ENCODE measurements at places on chromosomes 3 and 15. TPM values are rescaled to one million over a fixed set of nuclear protein-coding genes. Genes with fewer than 3 reads are reported as not detected.
A peak's percentile ranks its signal among the peaks of the same experiment; 100 is the strongest.

- DNase-seq, result no peak
Measured at GRCh38 chr15:49412797-49413196, 10.2 kb upstream of the FGF7 start.

DNA sequence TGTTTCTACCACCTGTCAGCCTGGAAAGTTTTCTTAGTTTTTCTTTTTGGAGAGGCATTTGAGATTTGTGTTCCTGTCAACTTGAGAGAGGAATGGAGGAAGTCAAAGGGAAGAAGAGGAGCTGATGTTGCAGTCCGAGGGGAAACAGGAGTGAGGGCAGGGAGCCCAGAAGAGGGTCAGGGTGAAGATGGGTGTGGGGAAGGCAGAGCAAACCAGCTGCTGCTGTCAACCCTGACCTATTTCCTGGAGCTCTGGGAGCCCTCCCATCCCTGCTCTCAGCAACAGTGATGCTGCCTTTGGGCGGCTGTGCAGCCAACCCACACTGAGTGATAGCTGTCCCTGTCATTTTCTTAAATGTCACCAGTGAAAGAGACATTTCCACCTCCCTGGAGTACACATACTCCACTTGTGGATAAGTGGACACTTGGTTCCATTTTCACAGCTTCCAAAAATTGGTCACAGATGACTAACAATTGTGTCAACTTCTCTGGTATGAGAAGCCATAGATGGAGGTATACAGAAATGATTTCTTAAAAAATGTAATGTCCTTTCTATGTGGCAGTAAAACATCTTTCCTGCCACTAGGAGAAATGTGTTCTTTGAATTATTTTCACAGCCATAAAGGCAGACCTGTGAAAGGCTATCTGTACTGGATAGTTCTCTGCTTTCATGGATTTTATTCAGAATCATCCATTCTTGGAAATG lies 556.3 kb upstream of the TBL1XR1 start:
- peak; percentile 30 for DNase-seq

DNA sequence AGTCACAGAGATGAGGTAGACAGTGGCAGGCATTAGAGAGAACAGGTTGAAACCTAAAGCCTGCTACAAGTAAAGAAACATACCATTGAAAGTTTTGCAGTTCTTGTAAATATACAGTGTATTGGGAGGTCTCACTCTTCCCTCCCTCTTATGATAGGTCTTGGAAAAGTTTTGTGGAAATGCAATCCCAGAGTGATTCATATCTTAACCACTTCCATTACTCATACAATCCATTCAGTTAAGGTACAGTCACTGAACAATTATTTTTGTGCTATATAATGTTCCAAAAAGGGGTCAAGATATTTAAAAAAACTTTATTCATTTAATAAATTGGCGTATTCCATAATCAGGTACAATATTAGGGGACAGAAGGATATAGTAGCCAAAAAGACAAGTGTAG lies 737.7 kb upstream of the ALCAM start:
- DNase-seq, result peak; percentile 16

GRCh38 chr3:125078951-125079674 lies 23.3 kb upstream of the HEG1 start:
- DNase-seq, result no peak

DNA sequence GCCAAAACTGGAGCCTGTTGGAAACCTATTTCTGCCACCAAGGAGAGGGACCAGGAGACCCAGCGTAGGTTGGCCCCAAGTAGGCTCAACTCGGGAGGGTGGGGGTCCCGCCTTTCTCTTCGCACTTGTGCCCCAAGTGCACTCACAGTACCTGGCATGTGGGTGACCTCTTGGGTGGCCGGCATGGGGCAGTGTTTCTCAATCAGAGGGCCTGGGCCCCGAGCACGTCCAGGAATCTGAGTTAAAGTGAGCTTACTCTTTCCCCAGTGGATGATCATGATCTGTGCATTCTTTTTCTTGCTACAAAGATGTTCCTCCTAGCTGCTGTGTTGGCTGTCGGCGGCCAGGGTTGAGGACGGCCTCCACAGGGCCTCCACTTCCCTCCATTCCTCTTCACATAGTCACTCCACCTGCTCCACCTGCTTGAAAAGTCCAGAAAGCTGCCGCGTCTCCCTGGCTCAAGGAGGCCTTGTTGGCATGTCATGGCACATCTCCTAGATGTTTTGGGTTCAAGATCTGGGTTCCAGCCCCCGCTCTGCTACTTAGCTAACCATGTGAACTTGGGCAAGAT lies 66.5 kb upstream of the SEC61A1 start:
- DNase-seq, result no peak

DNA sequence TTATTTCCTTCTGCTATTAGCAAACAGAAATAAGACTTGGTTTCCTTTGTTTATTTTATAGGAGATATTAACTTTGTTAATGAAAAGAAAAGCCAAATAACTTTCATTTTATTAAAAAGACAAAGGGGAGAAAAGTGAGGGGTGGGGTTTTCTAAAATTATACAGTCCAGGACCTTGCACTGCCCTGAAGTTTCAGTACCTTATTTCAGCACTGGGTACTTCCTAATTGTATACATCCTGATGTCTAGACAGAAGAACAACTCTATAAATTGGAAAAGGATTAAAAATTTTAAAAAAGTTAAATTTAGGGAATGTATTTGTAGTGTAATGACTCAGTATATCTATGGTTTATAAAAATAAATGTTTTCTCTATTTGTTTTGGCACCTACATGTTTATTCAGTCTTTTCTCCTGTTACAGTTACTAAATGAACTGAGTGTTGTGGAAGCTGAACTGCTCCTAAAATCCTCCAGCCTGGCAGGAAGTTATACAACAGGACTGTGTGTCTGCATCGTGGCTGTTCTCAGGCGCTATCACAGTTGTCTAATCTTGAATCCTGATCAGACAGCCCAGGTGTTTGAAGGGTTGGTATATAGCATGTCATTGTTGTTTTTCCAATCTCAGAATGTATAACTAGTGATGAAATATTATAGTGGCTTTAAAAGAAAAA lies 27.6 kb upstream of the P2RY13 start:
- no peak for DNase-seq

- peak; percentile 48 for DNase-seq
Measured at GRCh38 chr3:192848371-192849233, 69.1 kb downstream of the MB21D2 start.

DNA sequence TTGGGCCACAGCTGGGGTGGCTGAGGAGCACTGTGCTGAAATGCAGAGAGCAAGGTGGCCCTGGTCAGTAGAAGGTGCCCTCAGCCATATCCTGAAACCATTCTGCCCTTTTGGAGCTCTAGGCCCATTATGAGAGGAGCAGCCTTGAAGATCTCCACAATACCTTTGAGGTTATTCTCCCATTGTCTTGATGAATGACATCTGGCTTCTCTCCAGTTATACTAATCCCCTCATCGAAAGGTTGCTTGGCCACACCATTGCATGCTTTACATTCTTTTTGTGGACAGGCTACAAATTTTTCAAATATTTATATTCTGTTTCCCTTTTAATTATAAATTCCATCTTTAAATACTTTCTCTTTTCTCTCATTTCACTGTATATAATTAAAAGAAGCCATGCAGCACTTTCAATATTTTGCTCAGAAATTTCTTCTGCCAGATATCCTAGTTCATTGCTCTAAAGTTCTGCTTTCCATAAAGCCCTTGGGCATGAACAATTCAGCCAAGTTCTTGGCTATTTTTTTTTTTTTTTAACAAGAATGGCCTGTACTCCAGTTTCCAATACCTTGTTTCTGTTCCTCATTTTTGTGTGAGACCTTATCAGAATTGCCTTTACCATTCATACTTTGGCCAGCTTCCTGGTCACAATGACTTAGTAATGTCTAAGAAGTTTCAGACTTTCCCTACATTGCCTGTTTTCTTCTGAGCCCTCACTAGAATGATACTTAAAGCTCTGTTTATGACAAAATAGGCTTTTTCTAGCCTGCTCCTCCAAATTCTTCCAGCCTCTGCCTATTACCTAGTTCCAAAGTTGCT lies 138.9 kb upstream of the SGO1 start:
- no peak for DNase-seq

DNA sequence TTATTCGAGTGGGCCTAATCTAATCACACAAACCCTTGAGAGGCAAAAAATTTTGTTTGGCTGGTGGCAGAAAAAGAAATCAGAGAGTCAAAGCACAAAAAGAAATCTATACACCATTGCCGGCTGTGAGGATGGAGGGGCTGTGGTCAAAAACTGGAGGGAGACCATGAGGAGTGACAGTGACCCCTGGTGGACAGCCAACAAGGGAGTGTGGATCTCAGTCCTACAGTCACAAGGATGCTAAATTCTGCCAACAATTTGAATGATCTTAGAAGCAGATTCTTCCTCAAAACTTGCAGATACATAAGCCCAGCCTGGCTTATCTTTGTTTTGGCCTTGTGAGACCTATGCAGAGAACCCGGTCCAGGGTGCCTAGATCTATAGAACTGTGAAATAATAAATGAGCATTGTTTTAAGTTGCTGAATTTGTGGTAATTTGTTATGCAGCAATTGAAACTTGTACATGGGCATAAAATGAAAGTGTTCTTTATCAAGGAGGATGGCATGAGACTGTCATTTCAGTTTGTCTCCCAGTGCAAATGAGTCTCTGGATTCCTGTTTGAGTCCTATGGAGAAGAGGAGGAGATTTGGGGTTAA lies 103.0 kb upstream of the ARHGEF26 start:
- DNase-seq, result peak; percentile 8

- DNase-seq, result no peak
Measured at GRCh38 chr3:77421916-77422315, 382.0 kb downstream of the ROBO2 start.

DNA sequence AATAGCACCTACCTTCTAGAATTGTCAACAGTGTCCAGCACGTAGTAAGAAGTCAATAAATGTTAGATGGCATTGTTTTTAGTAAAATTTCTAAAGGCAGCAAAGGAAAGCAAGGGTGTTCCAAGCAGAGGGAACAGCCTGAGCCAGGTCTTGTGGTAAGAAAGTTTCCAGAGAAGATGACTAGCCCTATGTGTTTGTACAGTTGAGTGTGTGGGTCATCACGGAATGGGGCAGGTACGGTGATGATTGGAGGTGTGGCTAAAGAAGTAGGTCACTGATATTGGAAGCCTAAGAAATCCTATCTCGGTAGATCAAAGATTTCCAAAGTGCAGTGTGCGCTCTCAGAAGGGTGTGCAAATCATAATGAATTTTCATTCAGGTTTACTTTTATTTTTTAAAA lies 94.2 kb upstream of the BCL6 start:
- no peak for DNase-seq

DNA sequence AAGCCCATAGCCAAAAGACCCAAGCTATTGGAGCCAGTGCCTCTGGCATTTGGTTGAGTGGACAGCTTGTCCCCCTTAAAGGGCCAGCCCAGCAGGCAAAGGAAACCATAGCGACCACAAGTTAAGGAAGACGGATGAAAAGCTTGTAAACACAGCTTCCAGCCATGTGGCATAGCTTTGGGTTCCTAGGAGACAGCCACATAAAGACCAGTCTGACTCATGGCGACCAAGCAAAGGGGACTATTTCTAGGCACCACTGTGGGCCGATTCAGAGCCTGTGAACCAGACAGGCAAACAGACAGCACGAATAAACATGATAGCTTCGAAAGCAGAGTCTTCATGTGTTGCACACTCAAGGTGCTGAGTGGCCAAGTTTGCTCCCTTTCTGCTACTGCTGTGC lies 30.5 kb upstream of the SRGAP3 start:
- peak; percentile 70 for DNase-seq

GRCh38 chr3:107382631-107383030 lies 5.4 kb downstream of the CCDC54 start:
- DNase-seq, result no peak

DNA sequence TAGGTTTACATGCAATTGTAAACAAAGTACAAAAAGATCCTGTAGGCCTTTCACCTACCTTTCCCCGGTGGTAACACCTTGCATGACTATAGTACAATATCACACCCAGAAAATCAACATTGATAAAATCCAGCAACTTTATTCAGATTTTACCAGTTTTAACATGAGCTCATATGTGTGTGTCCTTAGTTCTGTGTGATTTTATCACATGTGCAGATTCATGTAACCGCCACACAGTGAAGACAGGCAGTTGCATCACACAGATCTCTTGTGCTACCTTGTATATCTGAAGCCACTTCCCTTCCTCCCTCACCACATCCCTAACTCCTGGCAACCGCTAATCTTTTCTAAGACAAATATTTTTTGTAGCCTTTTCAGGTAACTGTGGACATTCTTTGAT lies 183.5 kb upstream of the C2CD4B start:
- DNase-seq, result no peak

DNA sequence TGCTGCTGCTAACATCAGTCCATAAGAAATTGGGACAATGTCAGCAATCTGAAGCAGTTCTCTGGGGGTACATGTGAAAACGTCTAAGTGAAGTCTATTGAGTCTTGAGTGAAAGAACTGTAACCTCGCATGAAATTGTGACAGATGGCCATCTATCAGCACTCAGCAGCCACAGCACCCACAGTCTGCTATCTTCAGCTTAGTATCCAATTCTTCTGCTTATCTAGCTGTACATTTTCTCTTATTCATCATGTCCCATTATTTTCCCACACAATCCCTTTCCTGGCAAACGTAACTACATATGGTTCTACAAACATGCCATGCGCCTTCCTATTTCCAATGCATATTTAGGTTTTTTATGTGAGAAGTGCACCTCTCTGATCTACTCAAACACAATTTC lies 629.7 kb downstream of the NTRK3 start:
- no peak for DNase-seq

DNA sequence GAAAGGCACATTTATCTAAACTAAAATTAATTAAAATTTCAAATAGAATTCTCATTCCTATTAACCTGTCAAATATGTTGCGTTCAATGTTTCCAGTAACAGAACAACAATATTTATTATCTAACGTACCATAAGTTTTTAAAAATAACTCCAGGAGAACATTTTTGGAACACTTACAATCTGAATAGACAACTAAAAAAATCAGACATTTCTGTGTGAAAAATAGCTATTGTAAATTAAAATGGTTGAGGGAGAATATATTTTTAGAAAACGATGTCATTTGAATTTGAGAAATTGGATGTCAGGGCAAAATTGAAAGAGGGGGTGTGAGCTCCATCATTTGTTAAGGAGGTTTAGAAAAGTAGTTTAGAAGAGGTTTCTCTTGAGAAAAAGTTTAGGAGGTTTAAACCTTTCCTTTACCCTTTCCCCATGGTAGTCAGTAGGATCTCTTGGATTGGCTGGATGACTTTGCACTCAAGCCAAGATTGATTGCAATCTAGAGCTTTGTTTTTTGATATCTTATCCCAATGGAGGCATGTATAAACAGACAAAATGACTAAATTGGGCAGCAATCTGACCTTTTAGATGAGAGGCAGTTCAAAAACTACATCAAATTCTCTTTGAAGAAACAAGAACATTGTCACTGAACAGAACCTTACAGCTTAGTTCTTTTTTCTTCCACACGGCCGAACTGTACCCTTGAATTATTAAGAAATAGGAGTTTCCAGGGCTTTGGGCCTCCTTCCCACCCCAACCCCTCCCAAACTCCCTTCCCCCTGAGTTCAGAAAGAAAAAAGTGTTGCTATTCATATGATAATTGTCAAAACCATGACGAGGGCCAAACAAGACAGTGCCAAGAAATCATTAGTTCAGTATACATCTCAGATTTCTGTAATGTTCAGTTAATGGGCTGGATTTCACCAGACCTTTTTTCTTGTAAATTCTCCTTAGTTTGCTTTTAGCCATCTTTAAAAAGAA lies 79.7 kb upstream of the CDIN1 start:
- peak; percentile 4 for DNase-seq

GRCh38 chr15:63111481-63111880 lies 10.2 kb upstream of the LACTB start:
- no peak for DNase-seq

GRCh38 chr3:169668072-169668956 lies 4.8 kb upstream of the MECOM start:
- peak; percentile 69 for DNase-seq

MRAS gene
- 12.3 TPM for total RNA-seq

PDCD7 gene
- 13.3 TPM for total RNA-seq

ETV5 gene
- total RNA-seq, result 53.0 TPM

MYRIP gene
- not detected for total RNA-seq

RBM15B gene
- total RNA-seq, result 8.7 TPM

Measured in Daoy (cell line).